T1000 (cell line): ENCODE measurements at places on chromosomes 16 and 17.

GRCh38 chr16:58638148-58639036 is 8.8 kb upstream of the CNOT1 start:
- DNase-seq: no peak

DNA sequence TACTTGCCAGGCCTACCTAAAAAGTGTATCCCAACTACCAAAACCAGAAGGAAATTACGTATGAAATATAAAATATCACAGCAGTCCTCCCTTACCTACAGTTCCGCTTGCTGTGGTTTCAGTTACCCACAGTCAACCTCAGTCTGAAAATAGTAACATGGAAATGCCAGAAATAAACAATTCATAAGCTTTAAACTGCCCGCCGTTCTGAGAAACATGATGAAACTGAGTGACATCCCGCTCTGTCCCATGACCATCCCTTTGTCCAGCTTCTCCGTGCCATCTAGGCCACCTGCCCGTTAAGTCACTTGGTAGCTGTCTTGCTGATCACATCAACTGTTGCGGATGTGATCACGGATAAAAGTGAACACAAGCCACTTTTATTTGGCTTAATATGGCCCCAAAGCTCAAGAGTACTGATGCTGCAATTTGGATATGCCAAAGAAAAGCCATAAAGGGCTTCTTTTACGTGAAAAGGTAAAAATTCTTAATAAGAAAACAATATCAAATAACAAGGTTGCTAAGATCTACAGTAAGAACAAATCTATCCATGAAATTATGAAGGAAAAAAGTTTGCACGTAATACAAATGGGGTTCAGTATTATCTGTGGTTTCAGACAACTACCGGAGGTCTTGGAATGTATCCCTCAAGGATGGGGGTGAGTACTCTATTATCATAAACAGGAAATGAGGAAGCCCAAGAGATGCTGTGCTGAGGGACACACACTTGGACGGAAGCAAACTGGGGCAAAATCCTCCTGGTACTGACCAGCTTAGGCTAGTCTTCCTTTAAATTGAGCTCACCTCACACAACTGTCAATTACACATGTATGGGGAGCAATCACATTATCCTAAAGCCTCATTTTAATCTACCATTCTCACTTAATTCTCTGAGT is 8.2 kb downstream of the USP22 start:
- DNase-seq: no peak

DNA sequence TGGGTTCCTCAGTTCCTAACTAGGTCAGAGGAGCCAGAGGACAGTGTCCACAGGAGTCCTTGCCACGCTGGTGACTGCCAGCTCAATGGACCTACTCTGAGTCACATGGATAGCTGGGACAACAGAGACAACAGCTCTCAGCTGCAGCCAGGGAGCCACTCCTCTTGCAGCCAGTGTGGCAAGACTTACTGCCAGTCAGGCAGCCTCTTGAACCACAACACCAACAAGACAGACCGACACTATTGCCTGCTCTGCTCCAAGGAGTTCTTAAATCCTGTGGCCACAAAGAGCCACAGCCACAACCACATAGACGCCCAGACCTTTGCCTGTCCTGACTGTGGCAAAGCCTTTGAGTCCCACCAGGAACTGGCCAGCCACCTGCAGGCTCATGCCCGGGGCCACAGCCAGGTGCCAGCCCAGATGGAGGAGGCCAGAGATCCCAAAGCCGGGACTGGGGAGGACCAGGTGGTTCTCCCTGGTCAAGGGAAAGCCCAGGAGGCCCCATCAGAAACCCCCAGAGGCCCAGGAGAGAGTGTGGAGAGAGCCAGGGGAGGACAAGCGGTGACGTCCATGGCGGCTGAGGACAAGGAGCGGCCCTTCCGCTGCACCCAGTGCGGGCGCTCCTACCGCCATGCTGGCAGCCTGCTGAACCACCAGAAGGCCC is 6.7 kb downstream of the ZNF646 start:
- no peak for DNase-seq

GRCh38 chr16:50627419-50627818 is 53.7 kb downstream of the SNX20 start:
- no peak for DNase-seq

DNA sequence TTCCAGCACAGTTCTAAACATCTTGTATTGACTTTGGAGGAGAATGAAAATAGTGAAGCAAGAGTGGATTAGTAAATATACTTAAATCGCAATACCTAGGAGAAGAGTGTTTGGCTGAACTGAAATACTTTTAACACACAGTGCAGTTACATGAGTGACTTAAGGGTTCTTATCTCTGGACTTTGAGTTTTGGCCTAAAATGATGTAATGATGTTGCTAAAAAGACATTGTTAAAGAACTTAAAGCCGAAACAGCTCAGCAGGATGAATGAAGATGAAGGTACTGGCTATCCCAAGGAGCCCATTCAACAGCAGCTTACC is 28.1 kb downstream of the PMP22 start:
- DNase-seq: no peak

DNA sequence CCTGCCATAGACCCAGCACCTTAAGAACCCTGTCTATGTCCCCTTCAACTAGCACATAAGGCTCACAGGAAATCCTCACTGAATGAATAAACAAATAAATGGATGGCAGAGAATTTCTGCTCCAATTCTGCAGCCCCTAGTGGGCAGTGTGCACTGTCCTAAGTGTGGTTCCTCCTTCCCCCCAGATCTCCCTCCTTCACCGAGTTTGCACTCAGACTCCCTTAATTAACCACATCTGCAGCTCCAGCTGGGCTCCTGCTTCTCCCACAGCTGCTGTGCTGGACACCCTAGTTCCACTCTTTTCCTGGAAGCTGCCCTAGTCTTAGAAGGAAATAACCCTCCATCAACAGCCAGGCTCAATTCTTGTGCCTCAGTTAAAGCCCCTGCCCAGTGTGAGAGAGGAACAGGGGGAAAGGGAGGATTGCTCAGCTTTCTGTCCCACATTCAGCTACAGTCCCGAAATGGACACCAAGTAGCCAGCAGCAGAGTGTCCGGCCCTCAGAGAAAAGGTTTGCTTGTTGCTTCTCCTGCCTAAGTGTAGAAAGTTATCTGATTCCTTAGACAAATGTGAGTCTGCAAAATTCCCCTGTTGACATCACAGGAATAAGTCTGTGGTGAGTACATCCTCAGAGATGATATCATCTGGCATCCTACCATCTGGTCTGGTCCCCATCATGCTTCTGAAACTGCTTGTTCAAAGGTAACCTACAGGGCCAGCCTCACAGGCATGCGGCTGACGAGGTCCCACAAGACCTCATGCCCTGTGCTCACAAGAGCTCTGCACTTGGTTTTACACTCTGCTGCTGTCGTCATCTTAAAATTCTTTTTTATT is 12.3 kb downstream of the LRRC3C start:
- DNase-seq: peak; percentile 52

DNA sequence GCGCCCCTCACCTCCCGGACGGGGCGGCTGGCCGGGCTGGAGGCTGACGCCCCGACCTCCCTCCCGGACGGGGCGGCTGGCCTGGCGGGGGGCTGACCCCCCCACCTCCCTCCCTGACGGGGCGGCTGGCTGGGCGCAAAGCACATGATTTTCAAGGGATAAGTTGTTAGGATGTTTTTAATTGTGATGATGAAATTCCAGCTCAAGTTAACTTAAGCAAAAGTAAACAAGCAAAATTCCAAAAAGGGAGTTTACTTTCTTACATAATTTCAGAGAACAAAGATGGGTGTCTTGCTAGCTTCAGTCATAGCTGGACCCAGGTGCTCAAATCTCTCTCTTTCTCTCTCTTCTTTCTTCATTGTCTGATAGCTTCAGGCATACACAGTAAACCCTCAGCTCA is 33.6 kb upstream of the MED9 start:
- DNase-seq: no peak

DNA sequence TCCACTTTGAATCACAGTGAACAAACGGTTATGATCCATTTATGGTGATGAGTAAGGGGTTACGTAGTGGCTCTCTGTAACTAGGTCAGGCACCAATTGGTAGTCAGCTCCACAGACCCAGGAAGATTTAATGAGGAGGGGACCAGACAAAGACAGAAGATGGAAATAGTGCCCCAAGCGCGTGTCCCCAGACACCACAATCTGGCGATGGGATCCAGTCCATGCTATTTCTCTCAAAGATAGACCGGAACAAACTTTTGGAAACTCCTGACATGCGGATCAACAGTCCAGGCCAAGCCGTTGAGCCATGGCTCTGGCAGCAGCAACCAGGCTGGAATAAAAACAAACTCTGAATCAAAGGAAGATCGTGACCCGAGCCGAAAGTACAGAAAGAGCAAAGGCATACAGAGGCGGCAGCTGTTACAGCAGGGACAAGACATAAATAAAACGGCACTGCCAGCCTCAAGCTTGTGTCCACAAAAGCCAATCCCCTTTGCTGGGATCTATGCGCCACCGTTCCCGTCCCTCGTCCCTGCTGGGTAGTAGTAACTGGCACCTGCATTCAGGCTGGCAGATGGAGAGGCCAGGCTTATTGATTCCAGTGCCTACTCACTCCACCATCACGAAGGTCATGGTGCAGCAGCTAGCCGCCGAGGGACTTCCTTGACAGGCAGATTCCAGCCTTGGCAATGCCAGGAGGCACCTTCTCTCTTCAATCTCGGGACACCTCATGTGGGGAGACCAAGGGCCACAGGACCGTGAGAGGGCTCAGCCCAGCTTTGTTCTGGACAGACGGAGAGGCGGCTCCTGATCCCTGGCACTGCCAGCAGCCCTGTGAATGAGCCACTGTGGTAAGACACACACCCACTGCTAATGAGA is 50.2 kb downstream of the CDH11 start:
- DNase-seq: no peak

DNA sequence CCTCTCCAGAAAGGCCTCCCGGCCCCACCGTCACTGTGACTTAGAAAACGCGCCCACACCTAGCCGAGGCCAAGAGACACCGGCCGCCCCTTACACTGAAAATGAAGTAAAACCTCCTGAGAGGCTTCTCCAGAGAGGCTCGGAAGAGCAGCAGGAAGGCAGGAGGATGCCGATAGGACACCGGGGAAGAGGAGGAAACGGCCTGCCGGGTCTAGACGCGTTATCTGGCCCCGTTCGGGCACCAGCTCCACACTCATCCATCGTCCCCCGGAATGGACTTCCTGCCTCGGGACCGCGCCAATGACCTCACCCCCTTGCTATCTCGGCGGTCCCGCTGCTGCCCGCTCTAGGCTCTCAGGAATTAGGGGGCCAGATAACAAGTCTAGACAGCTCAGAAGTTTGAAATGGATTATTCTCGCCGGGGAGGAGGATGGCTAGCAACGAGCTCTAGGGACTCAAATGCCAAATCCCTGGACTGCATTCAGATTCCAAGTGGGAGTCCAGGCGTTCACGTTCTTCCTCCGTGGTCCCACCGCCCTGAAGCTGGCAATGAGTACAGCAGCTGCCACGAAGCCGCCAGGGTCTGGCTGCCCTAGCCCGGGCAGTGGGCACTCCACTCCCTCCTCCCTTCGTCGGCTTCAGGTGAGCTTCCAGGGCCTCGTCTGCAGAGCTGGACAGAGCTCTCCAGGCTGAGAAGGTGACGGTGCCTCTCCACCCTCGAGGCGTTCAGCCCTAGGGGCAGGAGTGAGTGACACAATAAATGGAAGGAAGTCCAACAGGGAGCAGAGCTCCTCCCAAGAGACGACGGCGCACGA is 350.9 kb downstream of the FOXL1 start:
- DNase-seq: peak; percentile 39

GRCh38 chr16:78596996-78597422 is 497.6 kb downstream of the WWOX start:
- no peak for DNase-seq

- no peak for DNase-seq
Observed at GRCh38 chr17:11643851-11644250, 45.6 kb downstream of the DNAH9 start.

GRCh38 chr16:68276223-68276622 is 11.9 kb downstream of the SLC7A6 start:
- no peak for DNase-seq

GRCh38 chr16:51222016-51222415 is 70.9 kb upstream of the SALL1 start:
- DNase-seq: no peak

GRCh38 chr16:79882340-79883005 is 281.9 kb upstream of the MAF start:
- no peak for DNase-seq

DNA sequence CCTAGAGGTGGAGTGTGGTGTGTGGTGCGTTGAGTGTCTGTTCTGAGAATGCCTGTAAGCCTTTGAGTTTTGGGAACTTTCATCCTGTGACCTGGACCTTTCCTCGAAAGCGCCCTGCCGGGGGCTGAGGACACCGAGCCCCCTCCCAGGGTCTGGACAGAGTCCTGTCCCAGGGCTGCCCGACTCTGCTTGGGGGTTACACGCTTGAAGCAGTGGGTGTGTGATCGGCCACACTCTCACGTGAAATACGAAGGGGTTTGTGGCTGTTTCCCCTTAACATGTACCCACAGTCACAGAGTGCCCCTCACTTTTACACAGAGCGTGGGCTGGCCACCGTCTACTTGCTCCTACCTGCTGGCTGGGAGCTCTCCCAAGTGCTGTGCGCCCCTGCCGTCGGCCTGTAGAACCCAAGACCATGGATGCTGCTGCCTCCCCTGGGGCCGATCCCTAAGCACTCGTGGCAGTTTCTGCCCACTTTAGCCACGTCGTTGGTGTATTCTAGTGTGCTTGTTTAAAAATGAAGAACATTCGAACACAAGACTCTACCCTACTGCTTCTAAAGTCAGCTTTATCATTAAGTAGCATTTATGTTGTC is 6.8 kb downstream of the ZNF750 start:
- DNase-seq: no peak

DNA sequence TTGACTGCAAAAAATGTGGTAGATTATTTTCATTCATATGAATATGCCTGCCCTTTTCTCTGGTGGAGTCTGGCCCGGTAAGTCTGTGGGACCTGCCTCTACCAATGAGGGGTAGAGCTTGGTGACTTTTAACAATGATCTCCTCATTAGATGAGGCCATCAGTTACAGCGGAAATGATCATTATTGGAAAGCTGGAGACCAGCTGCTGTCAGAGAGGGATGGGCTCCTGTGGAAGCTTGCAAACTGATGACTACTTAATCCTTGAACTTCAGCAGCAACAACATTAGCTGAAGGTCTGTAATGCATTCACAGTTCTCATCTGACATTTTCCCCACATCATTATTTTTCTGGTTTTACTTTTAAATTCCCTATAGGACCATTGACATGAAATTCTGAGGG is 194.1 kb downstream of the CDH13 start:
- no peak for DNase-seq

DNA sequence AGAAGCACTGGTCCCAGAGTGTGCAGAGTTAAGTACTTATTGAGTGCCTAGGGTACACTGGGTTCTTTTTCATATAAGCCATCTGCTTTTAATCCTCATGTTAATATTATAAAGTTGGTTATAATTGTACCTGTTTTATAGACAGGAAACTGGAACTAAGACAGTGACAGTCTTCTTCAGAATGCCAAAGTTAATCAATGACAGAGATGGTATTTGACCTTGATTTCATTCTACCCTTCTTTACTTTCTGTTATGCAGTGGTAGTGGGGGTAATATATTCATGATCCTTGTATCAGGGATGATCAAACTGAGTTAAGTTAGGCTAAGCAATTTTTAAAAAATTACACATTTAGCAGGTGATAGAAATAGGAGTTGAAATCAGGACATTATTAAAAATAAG is 108.6 kb upstream of the GOT2 start:
- no peak for DNase-seq
